ENCODE measurements at places on chromosomes 5 and 9.

DNA sequence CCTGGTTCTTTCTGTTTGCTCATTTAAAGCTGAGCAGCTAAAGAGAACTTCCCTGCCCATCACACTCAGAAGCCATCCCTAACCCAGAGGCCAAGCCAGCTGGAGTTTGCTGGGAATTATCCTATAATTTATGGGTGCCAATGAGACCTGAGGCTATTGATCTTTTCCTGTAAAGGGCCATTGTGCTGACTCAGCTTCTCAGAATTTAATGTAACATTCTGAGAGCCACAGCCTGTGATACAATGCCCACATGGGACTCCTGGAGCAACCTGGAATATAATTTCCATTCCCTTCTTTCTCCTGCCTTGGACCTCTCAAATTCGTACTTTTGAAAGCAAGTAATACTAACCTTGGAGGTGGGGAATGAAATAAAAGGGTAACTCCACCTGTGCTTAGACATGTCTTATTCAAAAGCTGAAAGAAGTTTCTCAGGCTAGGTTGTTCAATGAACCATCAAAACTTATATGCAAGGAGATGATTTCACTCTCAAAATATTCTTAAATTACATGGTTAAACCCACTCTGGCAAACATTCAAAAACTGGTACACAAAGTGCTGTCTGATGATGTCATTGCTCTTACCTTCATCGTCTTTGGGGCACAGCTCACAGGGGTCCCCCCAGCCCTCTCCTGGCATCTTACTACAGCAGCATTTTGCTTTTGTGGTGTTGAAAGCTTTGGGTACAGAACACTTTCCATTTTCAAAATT, 206.7 kb downstream of the SLC12A2 start:
- DNase-seq: no peak

GRCh38 chr9:21777701-21778100, 24.7 kb upstream of the MTAP start:
- no peak for DNase-seq

DNA sequence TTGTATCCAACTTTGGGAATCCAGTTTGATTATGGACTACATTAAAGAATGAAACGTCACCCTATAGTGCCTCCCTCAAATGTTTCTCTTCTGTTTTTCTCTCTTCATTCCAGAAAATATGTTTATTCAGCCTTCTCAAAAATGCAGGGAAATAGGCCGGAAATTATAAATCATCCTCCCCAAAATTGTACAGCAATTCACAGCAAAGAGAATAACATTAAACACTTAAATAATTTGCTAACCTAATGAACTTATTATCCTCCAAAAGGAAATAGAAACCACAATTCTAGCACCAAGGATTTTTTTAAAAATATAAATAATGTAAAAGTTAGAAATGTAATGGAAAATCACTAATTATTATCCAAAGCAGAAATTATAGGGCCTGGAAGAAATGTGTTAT, 115.9 kb upstream of the CCNG1 start:
- no peak for DNase-seq

DNA sequence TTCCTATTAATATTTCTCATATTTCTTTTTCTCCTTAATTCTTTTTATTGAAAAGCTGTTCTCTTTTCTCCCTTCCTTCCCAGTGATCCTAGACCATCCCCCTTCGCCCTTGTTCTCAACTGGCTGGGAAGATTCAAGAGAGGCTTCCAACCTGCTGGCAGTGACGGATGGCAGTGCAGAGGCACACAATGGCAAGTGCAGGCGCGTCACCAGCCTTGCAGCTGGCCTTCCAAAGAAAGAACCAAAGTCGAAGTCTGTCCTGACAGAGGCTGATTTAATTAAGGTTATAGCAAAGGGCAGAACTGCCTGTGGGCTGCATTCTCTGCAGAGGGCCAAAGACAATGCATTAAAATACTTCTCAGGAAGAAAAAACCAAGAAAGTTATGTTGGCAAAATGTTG, 7.4 kb downstream of the CEMIP2 start:
- DNase-seq: no peak

DNA sequence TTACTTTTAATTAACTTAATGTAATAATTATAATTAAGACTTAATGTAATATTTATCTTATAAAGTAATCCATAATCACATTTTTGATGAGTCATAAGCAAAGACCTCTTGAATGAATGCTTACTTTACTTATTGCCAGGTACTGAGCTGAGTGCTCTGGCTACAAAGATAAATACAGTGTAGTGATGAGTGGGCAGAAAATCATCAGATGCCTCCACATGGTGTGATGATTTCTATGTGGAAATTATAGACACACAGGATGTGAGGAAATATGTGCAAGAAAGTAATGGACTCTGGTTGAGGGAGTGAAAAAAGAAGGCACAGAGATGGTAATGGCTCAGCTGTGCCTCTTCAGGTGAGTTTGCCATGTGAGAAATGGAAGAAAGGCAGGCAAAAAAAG, 422.6 kb upstream of the CD180 start:
- no peak for DNase-seq

- no peak for DNase-seq
Observed at GRCh38 chr5:41695920-41696582, 174.2 kb downstream of the OXCT1 start.

- DNase-seq: no peak
Observed at GRCh38 chr9:71746023-71746757, 22.1 kb downstream of the CEMIP2 start.

DNA sequence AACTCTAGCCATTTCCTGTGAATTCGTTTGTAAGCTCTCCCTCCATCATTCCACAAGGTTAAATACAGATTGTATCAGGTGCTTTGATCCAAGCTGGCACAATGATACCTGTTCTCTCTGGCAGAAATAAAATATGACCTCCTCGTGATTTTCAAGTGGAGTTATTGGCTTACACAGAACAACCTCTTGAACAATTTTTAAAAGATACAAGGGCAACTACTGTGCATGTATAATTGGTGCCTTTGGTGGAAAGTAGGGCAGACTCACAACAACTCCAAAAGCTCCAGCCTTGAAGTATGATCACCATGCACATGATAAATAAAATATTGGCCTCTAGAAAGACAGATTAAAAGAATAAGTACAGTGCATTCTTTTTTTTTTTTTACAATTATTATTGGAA, 106.0 kb downstream of the SEMA6A start:
- DNase-seq: no peak

- no peak for DNase-seq
Observed at GRCh38 chr5:128491291-128491690, 46.8 kb downstream of the FBN2 start.

All from activated naive CD4-positive, alpha-beta T cell (primary cell).